GM12891 (cell line): ENCODE measurements at places on chromosomes 12 and 14.

- DNase-seq, result no peak
These were observed 103.8 kb downstream of the TBX5 start for GRCh38 chr12:114302117-114302516.

DNA sequence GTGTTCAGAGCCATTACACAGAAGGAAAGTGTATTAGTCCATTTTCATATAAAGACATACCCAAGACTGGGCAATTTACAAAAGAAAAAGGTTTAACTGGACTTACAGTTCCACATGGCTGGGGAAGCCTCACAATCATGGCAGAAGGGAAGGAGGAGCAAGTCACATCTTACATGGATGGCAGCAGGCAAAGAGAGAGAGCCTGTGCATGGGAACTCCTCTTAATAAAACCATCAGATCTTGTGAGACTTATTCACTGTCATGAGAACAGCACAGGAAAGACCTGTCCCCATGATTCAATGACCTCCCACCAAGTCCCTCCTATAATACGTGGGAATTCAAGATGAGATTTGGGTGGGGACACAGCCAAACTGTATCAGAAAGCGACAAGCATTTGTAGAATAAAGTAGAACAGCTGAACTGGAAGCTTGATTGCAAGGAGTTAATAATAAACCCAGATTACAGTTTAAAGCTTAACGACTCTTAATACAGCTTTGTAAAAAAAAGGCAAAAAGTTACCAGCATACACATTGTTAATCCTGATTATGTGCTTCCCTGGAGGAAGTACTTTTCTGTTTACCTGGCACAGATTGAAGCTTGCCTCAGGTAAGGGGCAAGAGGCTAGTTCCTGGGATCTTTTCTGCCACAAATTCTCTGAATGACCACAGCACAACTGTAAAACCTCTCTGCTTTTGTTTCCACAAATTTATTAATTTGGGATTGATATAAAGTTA is 18.1 kb upstream of the STON2 start:
- no peak for DNase-seq

DNA sequence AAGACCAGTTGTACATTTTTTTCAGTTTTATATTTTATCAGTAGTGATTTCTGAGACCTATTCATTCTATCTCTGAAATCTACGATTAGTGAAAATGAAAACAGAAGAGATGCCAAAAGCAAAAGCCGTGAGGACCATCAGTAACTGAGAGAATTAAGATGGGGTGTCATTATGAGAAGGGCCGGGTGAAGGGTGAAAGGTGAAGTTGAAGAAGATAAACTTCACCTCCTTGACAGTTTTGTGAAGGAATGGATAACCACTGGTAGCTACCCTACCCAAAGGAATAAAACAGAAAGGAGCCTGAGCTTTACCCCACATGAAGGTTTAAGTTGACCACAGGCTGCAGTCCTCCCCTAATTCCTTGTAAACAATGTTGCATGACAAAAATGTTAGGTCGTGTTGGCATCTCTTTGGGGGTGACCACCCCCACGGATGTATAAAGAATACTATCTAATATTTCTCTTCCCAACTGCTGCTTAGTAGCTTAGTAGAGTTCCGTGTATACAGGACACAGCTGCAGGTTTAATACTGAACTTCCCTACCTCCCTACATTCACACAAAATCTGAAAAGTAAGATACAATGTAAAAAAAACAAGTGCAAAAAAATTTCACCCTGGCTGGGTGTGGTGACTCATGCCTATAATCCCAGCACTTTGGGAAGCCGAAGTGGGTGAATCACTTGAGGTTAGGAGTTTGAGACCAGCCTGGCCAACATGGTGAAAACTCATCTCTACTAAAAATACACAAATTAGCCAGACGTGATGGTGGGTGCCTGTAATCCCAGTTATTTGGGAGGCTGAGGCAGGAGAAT is 23.9 kb downstream of the GPR19 start:
- no peak for DNase-seq

DNA sequence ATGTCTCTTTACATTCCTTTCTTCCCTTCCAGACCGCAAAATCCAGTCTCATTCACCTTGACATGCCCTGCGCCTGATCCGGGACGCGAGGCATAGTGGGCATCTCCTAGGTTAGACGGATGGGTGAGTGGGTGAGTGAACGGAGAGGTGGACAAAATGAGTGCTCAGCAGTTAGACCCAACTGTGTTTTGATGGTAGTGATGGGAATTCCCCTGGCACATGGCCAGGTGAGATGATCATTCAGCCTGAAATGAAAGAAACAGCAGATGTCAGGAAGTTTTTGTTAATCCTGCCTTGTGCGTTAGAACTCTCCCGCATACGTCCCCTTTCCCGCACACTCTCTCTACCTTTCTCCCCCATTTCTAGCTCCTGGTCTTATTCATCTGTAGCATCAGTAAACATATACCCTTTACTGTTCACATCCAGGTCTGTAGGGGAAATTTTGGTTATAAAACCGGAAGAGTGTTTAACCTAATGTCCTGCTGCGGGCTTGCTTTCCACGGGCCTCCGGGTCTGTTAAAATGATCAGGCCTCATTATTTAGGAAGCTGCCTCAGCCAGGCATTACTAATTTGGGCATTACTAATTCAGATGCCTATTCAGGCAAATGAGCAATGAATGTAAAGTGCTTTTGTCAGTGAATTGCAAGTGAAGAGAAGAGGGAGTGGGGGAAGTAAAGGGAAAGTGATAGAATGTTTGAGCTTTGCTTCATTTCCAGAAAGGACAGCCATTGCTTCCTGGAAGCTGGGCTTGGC is 172.8 kb downstream of the ETV6 start:
- DNase-seq, result no peak

DNA sequence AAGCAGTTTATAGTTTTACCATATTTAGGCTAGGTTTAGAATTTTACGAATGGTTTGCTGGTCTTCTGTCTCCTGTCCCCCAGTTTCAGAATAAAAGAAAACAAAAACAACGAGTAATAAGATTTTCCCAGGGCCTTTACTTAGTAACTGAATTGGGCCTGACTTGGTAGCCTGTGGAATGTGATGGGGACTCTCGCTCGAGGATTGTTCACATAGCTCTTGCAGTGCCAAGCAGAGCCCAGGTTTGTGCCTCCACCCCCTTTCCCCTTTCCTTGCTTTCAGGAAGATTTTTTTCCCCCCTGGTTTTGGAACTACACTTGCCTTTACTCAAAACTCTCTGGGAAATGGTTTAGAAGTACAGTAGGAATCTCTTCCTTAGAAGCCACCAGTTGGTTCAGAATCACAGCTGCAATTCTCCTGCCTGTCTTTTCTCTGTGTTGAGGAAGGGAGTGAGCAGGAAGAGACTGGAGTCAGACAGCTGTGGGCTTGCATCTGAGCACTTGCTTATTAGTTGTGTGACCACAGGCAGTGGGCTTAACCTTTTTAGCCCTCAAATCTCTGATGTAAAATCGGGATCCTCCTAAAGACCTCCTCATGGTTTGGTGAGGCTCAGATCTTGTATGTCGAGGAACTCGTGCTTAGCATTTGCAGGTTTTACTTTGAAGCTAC is 501.2 kb downstream of the PCNX1 start:
- no peak for DNase-seq

- no peak for DNase-seq
These were observed 133.2 kb downstream of the SLC35F4 start for GRCh38 chr14:57732463-57733285.
